ENCODE measurements at places on chromosomes 2 and 18.

DNA sequence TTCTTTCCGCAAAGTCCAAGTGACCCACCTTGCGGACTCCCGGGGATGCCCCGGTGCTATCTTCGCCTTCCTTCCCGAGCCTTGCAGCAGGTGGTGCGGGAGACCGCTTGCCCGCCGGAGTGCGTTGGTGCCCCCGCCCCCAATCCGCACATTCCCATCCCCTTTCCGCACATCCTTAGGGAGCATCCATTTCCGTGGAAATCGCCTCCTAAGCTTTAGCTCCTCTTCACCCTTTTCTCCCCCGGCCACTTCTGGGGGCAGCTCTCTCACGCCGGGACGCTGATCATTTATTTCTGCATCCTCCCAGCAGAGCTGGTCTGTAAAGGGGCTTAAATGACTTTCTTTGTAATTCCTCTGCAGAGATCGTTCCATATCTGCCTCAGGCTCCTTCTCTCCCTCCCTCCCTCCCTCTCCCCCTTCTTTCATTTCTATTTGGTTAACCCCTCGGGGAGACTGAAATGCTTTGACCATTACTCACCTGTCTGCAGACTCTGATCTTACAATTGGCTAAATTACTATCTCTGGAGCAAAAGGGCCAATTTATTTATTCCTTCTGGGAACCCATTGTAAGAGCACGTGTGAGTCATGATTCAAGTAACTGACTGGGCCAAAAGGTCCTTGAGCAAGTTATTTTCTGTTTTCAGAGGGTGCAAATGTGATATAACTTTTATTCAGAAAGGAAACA is 1.3 kb upstream of the LYPD1 start:
- DNase-seq, result peak; percentile 92

DNA sequence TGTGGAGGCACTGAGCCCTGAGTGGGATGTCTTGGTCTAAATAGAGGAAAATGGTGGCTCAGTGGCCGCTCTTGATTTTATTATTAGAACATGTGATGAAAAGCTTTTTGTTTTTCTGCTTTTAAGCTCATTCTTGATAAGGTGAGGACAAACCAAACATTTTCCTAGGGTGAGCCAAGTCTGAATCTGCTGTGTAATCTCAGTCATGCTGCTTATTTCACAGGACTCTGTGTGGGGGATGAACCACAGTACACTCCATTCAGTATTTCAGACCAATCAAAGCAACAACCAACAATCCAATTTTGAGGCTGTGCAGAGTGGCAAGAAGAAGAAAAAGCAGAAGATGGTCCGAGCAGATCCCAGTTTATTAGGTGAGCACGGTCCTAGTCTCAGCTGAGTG is 20.0 kb upstream of the SNORC start:
- no peak for DNase-seq

GRCh38 chr2:217108086-217108485 is 248.2 kb upstream of the TNP1 start:
- no peak for DNase-seq

GRCh38 chr2:113930448-113930847 is 40.6 kb downstream of the ACTR3 start:
- no peak for DNase-seq

- no peak for DNase-seq
These were observed 17.9 kb upstream of the NYAP2 start for GRCh38 chr2:225381609-225382008.

- no peak for DNase-seq
These were observed 59.1 kb downstream of the MRPL33 start for GRCh38 chr2:27830656-27831055.
